Neural crest cell (in vitro differentiated cells): ENCODE measurements at places on chromosomes 3 and 15. TPM values are rescaled to one million over a fixed set of nuclear protein-coding genes. Genes with fewer than 3 reads are reported as not detected.

Gene ACTC1
- total RNA-seq: 2.4 and 2.8 TPM in 2 replicates

Gene ROPN1
- total RNA-seq: not detected in 2 replicates

DNA sequence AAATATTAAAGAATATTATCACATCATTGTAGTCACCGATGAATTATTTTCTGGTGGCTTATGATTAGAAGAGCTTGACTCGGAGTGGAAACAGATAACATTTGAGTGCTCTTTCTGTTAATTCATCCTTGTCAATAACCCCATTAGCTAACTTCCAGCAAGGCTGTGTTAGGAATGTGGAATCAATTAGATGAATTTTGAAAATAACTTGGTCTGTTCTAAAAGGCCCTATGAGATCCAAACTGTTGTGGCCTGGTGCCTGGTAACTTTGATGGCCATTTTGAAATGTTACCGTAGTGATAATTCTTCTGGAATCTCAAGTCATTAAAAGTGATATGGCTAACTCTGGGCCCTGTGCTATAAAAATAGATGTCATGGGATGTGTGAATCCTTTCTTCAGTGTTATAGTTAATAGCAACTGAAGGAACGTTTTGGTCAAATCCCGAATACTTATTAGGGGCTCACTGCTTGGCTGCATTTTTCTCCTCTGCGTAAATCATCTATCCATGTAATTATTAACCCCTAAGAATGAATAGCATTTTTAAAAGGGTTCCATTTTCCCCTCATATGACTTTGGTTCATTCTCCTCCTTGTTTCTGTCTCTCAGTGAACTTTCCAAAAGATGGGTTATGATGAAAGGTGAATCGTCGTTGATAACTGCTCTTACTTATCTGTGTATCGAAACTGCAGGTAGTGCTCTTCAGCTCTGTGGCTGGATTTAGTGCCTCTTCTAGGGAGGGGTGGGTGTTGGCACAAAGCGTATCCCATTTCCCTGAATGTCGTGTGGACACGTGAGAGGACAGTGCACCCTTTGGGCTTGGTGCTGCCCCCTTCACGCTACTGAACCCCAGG is 82.7 kb downstream of the IGF1R start:
- no peak for DNase-seq

DNA sequence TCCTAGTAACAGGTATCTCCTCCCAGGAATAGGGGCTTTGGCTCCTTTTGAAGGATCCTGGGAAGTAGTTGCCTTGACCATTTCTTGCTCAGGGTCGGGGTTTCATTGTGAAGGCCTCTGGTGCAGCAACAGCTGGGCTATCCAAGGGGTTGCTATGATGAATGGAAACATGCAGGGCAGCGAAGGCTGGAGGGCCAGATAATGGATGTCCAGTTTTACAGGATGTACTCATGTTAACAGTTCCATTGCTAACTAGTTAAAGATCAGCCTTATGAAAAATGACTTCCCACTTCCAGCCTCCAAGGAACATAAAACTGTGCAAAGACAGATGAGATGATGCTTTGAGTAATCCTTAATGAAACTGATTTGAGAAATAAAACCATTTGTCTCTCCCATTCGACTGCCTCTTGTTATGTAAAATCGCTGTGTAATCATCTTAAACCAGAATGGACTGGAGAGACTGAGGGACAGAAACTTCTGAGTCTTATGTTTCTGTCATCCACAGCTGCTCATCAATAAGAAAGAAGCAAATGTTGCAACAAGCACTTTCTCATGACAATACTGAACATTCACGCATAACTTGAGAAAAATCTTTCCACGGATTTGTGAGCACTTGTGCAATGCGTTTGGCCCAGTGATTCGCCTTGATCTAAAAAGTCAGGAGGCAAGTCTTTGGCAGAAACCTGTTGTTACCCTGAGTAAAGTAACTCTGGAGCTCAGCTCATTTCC is 473.5 kb upstream of the RGMA start:
- no peak for DNase-seq

DNA sequence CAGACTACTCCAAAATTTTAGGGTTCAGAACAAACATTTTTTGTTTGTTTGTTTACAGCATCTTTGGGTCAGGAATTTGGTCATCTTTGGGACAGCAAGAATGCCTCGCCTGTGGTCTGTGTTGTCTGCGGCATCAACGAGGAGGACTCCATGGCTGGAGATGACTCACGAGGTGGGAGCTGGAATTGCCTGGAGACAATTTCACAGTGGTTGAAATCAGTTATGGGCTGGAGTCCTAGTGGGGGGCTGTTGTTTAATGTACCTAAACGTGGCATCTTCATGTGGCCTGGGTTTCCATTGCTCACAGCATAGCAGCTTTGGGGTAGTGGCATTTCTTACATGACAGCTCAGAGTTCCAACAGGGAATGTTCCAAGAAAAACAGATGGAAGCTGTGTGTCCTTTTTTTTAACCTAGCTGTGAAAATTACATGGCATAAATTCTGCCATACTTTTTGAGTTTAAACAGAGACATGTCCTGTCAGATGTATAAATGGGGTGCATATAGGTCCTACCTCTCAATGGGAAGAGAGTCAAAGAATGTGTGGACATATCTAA is 507.3 kb upstream of the CBLB start:
- DNase-seq: no peak

Gene ZNF860
- 0.27 and 0.56 TPM in 2 replicates for total RNA-seq

GRCh38 chr3:87006844-87007439 is 16.0 kb upstream of the VGLL3 start:
- DNase-seq: no peak

DNA sequence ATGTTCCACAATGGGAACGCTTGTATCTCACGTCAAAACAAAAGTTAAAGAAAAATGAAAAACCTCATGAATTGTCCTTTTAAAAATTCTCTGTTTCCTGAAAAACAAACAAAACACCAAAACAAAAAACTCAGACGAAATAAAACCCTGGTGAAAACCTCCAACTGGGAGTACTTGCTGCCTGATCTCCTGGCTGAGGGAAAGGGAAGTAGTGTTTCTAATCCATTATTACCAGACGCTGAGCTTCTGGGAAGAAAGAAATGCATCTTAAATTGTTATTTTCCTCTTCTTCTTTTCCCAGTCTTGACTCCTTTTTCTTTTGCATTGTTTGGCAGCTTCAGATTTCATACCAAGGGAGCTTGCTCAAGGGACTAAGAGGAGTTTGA is 243.2 kb upstream of the RGMA start:
- DNase-seq: no peak
